Stomach (tissue), 19 donors: ENCODE measurements at places on chromosomes 5 and 9. TPM values are rescaled to one million over a fixed set of nuclear protein-coding genes. Genes with fewer than 3 reads are reported as not detected.

BARHL1 gene
- not detected for total RNA-seq

- peak overlapping the region; percentile 69 for H3K27ac ChIP-seq
- no peaks in the 10 kb centered on the region for H3K27me3 ChIP-seq
- DNase-seq = peak; percentile 29
Measured at GRCh38 chr9:131889437-131890251, 149.8 kb upstream of the RAPGEF1 start.

PLPPR1 gene
- not detected for total RNA-seq

- H3K36me3 ChIP-seq = no peaks in the 10 kb centered on the region
- DNase-seq = peak; percentile 53
- no peak overlapping the region for H3K4me3 ChIP-seq
- H3K27ac ChIP-seq = no peak overlapping the region
- H3K27me3 ChIP-seq = no peaks in the 10 kb centered on the region
- H3K4me1 ChIP-seq = no peaks in the 10 kb centered on the region
Measured at GRCh38 chr9:120646948-120647347, 67.0 kb upstream of the CDK5RAP2 start.

MEIKIN gene
- total RNA-seq = not detected

- H3K36me3 ChIP-seq = no peaks in the 10 kb centered on the region
- no peak for DNase-seq
- no peak overlapping the region for H3K4me3 ChIP-seq
- no peaks in the 10 kb centered on the region for H3K27me3 ChIP-seq
- no peak overlapping the region for H3K27ac ChIP-seq
Measured at GRCh38 chr5:143836161-143836725, 24.3 kb downstream of the HMHB1 start.

ADRB2 gene
- 5.9 TPM for total RNA-seq

- no peaks in the 10 kb centered on the region for H3K36me3 ChIP-seq
- no peak overlapping the region for H3K4me3 ChIP-seq
- peak; percentile 16 for DNase-seq
- no peak overlapping the region for H3K27ac ChIP-seq
- no peaks in the 10 kb centered on the region for H3K27me3 ChIP-seq
Measured at GRCh38 chr5:97425511-97425910, 242.5 kb upstream of the RIOK2 start.
